ENCODE measurements at places on chromosomes 1 and 21. TPM values are rescaled to one million over a fixed set of nuclear protein-coding genes. Genes with fewer than 3 reads are reported as not detected.

- DNase-seq: no peak
Measured at GRCh38 chr1:21956720-21957552, 19.8 kb upstream of the HSPG2 start.

DNA sequence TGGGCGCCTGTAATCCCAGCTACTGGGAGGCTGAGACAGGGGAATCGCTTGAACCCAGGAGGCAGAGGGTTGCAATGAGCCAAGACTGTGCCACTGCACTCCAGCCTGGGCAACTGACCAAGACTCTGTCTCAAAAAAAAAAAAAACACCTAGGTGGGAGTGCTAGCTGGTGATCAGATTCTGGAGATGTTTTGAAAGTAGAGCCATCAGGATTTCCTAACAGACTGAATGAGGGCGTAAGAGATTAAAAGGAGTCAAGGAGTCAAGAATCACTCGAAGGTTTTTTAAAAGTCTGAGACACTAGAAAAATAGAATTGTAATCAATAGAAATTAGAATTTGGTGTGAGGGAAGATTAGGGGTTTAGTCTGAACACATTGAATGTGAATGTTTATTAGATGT, 73.8 kb downstream of the HSF2BP start:
- DNase-seq: no peak

PTPRF gene
- total RNA-seq: 125 TPM

ST6GALNAC5 gene
- 45.6 TPM for total RNA-seq

PBX1 gene
- 71.7 TPM for total RNA-seq

DNA sequence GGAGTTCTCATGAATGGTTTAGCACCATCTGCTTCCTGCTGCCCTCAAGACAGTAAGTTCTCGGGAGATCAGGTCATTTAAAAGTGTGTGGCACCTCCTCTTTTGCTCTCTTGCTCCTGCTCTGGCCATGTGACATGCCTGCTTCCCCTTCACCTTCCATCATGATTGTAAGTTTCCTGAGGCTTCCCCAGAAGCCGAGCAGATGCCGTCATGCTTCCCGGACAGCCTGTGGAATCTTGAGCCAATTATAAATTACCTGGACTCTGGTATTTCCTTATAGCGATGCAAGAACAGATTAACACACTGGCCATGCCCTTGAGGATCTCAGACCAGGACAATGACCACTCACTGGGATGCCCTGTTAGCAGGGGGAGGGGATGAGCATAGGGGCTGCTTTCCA, 212.3 kb downstream of the MATN1 start:
- no peak for DNase-seq

SOAT1 gene
- 44.8 TPM for total RNA-seq

GRCh38 chr1:183880531-183881243, 75.8 kb downstream of the RGL1 start:
- no peak for DNase-seq

DNA sequence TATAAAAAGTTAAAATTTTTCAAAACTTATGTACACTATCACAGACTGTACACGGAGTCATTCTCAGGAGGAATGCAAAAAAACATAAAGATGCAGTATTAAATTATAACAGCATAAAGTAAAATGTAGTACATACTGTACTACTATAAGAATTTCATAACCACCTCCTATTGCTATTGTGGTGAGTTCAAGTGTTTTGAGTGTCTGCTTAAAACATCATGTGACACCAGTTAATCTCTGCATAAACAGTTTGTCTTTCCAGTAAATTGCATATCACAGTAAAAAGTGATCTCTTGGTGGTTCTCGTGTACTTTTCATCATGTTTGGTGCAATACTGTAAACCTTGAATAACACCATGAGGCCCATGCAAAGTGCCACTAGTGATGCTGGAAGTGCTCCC, 45.2 kb downstream of the SDCCAG8 start:
- DNase-seq: no peak

SSU72 gene
- 132 TPM for total RNA-seq

DNA sequence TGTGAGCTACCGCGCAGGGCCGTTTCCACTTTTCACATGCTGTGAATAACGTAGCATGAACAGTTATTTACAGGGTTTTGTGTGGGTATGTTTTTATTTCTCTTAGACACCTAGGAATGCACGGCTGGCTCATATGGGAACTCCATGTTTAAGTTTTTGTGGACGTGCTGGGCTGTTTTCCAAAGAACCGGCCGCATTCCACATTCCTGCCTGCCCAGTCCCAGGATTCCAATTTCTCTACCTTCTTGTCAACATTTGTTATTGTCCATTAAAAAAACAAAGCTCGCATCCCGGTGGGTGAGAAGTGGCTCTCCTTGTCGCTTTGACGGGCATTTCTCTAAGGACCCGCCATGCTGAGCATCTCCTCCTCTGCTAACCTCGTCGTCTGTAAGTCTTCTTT, 47.1 kb upstream of the LRRC3 start:
- DNase-seq: no peak
